ENCODE measurements at places on chromosomes 5 and 9.

DNA sequence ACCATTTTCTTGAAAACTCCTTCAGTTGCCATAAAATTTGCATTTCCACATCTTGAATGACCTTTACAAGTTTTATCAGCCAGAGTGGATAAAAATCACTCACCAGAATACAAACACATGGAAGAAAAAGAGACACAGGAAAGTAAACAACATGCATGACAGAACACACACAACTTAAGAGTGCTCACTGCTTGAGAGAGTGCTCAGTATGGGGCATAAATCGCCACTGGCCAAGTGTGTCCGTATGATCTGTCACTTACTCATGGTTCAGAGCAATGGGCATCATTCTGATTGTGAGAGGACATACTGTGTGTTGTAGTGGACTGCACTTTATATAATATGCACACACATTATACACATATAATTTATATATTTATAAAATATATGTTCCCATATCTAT lies 155.6 kb upstream of the NTRK2 start:
- no peak for DNase-seq

DNA sequence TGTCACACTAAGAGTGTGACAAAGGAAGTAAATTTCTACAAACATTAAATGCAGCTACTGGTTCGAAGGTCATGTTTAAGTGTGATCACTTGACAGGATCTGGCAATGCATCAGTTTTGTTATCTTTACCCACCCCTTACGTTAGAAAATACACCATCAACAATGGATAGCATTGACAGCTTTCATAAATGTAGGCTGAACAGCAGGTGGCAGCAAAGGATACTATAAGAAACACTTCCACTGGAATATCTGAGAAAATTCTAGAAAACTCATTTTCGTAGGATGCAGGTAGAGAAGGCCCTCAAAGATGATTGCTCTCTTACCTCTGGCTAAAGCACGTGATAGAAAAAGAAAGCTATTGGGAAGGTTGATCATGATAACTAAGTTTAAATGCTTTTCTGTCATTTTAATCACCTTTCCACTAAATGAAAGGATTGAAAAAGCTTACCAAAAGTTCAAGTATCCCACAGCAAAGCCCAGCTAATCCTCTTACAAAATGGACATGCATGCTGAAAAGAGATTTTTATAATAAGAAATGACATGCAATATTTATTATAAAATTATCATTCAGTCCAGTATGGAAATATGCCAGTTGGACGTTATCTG lies 292.5 kb downstream of the PARP8 start:
- no peak for DNase-seq

DNA sequence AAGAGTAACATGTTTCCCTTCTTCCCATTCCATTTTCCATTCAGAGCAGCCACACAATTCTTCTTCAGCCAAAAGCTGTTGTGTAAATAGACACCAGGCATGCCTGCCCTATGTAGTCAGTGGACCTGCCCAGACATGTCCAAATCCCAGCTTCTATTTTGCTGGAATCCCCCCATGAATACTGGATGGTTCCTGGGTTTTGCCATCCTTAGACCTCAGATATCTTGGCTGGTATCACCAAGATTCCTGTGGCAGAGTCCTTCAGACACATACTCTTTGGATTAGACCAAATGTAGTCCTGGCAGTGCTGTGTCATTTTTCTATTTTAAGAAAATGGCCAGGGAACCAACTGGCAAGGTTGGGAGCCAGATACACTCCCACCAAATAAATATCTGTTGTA lies 10.3 kb downstream of the FST start:
- no peak for DNase-seq

DNA sequence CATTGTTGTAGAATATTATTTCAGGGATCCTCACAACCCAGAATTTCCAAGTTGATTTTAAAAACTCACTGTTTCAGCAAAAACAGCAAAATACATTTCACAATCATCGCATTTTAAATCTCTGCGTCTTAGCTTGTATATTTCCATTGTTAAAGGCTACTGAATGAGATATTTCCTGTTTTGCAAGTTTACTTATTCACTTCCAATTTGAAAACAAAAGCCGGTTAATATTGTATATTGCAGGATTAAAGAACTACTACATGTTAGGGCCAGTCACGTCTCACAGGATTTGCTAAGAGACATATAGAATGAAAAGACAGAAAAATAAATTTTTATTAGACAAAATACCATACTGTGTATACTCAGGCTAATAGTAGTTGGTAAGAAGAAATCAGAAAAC lies 395.9 kb upstream of the CDH9 start:
- DNase-seq = no peak

GRCh38 chr9:4116723-4117460 lies 183.0 kb downstream of the GLIS3 start:
- no peak for DNase-seq

GRCh38 chr5:90824436-90824835 lies 265.8 kb downstream of the ADGRV1 start:
- no peak for DNase-seq

GRCh38 chr9:7756088-7756487 lies 43.5 kb downstream of the DMAC1 start:
- DNase-seq = no peak

GRCh38 chr5:160445132-160445531 lies 23.5 kb downstream of the PTTG1 start:
- DNase-seq = no peak

DNA sequence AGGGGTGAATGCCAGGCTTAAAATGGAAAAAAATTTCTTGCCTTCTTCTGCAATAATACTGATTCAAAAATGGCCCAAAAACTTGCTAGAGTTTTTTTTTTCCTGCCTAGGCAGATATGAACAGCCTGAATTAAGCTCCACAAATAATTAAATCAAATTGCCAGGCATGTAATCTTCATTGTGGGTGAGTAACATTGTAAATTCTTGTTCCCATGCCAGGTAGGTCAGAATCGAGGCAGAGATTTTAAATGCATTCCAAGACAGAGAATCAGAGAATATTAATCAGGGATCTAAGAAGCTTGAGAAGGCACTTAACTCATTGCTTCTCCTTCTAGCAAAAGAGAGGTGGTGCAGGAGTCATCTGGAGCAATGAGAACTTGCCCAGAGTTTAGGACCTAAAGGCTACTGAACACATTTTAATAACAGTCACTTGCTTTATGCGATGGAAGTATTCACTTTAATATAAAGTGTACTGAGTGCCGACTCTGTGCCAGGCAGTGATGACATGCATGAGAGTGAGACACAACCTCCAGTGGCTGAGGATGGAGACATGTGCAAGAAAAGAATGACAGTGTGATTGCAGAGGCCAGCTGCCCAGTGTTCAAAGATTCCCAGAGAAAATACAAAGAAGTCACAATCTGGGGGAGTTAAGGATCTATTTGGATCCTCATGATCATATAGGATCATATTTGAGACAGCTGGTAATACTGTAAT lies 102.3 kb downstream of the APBA1 start:
- no peak for DNase-seq

- DNase-seq = no peak
Observed at GRCh38 chr9:93059715-93060578, 1.4 kb downstream of the SUSD3 start.

DNA sequence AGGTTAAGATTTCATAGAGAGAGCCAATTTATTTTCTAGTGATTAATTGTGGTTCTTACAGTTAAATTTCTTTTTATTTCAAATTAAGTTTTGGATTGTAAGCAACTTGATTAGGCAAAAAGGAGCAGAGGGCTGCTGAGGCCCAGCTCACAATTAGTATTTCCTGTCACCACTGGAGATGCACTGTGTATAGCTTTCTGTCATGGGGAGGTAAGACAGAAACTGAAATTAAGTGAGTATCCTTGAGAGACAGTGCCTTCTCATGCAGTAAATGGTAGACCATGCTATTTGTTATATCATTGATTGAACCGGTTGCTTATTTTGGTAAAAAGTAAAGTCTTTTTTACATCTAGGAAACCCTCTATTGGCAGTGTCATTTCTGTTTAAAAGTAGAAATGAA lies 190.7 kb downstream of the CCDC171 start:
- no peak for DNase-seq

DNA sequence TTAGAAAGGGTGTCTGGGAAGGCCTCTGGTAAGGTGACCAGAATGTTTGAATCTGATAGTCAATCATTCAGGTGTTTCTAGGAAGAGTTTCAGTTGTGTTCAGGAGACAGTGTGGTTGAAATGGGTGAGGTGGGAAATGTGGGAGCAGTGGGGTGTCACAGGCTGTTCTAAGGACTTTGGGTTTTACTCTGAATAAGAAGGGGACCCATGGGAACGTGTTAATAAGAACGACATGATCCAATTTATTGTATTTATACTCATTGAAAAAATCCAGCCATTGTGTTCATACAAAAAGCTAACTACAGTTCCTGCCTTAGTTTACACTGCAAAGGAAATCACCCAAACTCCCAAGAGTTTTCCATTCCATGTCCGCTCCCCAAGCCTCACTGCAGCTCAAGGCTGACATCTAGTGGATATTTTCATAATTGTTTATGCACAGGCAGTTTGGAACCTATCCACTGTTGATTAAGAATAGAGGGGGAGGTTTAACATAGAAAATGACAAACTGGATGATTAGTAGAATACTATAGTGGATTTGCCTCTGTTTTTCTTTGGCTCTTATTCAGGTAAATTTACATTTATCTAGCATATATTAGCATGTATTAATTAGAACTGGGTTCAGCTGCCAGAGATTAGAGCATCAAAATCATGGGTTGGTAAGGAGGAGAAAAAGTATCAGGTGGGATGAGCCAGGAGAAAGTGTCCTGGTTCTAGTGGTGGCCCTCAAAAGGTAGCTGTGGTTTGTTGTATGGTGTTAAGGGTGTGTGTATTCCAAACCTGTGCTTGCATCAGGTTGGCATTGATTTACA lies 17.7 kb downstream of the CAVIN4 start:
- peak; percentile 33 for DNase-seq

DNA sequence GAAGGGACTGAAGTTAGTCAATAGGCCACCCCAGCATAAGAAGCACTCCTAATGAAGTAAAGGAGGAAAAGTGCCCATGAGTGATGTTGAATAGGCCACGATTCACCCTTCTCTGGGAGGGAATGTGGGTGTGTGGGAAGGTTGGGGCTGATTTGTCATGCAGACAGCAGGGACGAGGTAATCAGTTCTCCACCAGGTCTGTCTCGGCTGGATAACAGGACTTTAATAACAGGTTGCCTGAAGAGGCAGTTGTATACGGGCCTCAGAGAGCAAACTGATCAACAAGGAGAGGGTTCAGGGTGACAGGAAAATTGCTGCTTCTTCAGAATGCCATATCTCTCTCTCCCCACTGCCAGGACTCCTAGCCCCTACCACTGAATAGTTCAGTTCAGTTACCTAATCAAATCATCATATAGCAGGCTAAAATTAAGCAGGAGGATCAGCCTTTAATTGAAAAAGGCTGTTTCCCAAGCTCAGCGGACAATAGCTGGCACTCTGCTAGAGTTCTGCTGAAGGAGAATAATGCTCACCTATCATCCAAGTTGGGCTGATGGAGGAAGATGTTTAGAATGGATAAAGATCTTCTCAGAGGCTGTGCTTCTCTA lies 43.6 kb upstream of the SMIM32 start:
- DNase-seq = no peak

DNA sequence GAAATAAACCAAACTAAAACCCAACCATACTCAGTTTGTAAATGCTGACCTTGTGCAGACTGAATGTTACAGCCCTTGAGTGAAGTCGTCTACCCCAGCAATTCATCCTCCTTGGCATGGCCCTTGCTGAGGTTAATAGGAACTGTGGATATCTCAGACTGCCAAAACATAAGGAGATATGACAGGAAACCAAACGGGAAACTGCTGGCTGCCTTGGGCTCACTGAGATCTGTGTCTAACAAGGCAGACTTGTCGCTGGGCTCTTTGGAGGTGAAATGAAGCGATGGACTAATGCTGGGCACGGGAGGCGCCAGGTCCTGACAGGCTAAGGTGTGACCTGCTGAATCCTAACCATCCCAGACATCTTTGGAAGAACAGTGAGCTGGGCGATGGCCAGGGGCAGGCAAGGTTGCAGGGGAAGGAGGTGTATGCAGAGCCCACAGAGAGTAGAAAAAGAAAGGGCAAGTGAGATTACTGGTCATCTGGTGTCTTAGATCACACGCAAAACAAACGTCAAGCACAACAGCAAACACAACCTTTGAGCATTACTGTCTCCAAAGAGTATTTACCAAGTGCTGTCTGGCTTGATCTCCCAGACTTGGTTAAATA lies 44.6 kb upstream of the ALDH1A1 start:
- no peak for DNase-seq

DNA sequence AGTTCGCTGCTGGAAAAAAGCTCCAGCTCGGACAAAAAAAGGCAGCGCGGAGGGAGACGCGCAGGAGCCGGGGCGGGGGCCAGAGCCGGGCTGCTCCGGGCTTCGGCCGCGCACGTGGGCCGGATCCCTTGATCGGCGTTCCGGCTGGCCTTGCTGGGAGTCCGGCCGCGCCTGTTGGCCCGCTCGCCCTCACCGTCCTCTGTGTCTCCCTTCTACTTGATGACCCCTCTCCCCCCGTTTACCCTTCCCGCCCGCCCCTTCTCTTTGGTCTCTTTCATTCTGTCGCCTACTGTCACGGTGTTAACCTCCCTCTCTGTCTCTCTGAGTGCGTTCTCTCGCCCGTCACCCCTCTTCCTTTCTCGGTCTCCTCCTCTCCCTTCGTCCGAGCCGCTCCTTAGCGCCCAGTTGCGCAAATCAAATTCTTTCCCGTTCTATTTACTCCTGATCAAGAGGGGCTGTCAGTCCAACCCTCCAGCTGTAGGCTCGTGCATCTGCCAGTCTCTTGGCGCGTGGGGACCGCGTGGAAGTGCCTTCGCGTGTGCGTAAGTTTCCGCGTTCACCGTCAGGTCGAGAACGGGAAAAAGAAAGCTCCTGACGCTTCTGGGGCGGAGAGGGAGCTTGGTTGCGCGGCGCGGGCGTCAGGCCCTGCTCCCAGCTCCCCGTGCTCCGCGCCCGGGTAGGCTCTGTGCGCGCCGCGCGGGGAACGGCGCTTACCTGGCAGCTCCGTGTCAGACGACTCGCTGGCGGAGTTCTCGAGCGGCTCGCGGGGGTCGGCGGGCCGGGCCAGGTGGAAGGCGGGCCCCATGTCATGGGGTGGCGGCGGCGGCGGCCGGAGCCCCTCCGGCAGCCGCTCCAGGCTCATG lies 798 bp downstream of the PITX1 start:
- DNase-seq = no peak

DNA sequence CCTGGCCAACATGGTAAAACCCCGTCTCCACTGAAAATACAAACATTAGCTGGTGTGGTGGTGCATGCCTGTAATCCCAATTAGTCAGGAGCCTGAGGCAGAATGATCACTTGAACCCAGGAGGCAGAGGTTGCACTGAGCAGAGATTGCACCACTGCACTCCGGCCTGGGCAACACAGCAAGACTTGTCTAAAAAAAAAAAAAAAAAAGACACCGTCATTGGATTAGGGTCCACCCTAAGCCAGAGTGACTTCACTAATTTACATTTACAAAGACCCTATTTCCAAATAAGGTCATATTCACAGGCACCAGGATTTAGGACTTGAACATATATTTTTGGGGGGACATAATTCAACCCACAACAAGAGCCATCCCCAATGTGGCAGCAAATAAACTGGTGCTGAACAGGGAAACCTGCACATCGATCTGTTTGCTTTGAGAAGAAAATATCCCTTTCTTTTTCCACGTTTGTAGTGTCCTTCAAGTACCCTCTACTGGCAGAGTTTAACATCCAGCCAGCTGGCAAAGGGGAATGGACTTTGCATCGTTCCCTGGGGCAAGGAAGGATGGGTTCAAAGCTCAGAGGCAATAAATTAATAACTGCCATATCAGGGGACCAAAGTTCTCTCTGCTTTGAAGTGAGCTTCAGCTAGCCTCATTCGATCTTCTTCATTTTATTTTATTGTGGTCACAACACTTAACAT lies 3.7 kb upstream of the DNAJC25 start:
- DNase-seq = peak; percentile 17

- DNase-seq = no peak
Observed at GRCh38 chr5:29161399-29162291, 2031.8 kb upstream of the CDH6 start.

- DNase-seq = no peak
Observed at GRCh38 chr5:115295777-115296123, 704 bp downstream of the CCDC112 start.

Measured in NCI-H1105 (cell line).